ENCODE measurements at places on chromosomes 5 and 9.

DNA sequence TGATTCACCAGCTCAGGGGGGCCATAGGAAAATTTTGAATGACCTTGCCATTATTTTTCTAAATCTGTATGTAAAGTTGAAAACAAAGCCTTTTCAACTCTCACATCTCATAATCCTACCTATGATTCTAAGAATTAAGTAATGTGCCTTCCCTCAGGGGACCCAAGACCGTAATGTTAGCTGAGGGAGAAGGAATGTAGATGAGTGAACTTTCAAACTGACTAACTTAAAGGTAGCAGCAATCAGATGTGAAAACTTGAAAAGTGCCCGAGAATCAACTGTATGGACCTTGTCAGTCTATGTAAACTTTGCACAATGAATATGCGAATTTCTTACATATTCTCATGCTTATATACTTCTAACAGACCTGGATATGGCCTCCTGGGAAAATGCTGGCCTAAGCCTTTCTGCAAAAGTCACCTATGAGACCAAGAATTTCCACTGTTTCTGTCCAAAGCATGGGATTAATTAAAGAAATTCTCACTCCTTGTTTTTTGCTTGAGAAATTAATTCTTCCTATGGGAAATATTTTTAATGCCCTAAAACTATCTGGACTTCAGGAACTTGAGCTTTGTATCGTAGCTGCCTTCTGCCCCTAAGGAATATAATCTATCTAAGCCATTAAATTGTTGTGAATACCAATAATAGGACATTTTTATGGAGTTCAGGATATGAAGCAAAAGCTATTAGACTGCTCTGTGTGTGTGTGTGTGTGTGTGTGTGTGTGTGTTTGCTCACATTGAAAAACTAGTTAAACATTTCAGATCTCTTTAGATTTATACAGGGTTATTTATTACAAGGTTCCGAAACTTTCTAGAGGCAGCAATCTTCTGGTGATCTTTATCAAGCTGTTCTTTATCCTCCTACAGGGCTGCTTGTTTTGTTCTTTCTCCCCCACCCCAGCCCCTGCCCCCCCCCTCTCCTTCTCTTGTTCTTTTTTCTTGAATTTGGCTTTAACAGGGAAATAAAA is 169.1 kb upstream of the CLINT1 start:
- DNase-seq, result no peak

- no peak for DNase-seq
These were observed 685 bp upstream of the ADGRD2 start for GRCh38 chr9:124449381-124450151.

DNA sequence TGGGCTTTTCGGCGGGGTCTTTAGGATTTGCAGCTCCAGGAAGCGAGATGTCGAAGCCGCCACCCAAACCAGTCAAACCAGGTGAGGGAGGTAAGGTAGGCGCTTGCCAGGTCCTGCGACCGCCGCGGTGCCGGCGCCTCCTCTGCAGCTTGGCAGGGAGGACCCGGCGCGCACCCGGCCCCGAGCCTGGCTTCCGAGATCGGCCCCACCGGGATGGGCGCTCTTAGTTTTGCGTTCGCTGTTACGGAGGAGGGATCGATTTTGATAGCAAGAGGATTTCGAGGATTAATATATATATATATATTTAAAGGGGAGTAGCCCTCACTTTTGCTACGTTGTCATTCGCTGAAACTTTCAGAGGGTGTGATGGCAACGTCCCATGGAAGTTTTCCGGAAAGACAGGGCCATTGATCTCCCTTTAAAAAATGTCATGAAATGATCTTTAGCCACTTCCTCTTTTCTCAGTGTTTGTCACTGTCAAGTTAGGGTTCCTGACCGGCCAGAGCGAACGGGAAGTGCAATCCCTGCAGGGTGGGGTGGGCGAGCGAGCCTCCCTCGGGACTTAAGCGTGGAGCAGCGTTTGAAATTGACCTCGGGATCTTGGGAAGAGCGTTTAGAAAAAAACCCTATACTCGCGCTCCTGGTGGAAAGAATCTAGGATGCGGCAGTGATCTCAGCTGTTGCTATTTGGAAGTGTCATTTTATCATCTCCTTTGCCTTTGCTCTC is 495 bp downstream of the OSTF1 start:
- no peak for DNase-seq

DNA sequence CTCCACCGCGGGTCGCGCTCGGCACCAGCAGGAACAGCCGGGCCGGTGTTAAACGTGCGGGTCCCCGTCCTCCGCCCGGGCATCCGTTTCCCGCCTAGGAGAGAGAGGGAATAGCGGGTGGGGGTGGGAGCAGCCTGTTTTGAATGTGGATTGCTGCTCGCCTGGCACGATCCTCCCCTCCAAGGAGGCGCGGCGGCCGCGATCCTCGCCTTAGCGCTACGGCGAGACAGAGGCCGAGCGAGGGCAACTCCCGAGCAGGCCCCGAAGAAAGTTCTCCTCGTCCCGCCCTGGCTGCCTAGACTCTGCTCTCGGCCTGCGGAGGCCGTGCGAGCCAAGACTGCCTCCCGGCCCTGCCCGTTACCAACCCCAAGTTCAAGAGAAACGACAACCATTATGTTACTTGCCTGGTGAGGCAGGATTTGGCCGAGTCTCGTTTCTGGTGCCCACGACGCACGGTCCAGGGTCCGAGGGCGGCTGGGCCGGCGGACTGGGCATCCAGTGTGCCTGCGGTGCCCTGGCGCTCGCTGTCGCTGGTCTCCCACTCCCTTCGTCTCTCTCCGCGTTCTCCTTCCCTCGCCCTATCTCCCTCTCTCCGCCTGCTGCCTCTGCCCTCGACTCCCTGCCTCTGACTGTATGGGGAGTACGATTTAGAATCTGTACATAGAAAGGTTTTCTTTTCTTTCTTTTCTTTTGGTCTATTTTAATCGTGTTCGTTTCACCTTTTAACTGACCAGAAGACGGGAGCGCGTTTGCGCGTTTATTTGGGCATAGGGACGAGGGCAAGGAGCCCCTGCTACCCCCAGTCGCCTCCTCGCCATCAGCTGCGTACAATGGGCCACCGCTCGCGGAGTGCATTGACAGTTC is 724 bp downstream of the NR2F1-AS1 start:
- no peak for DNase-seq

- no peak for DNase-seq
These were observed 972.6 kb upstream of the SEMA6A start for GRCh38 chr5:117547192-117547591.

Data from activated T-cell treated with anti-CD3 and anti-CD28 coated beads for 24 hours (primary cell).